H9 (cell line): ENCODE measurements at places on chromosomes 12 and 14.

GRCh38 chr14:91946622-91947474 lies 646 bp downstream of the FBLN5 start:
- DNase-seq: no peak

DNA sequence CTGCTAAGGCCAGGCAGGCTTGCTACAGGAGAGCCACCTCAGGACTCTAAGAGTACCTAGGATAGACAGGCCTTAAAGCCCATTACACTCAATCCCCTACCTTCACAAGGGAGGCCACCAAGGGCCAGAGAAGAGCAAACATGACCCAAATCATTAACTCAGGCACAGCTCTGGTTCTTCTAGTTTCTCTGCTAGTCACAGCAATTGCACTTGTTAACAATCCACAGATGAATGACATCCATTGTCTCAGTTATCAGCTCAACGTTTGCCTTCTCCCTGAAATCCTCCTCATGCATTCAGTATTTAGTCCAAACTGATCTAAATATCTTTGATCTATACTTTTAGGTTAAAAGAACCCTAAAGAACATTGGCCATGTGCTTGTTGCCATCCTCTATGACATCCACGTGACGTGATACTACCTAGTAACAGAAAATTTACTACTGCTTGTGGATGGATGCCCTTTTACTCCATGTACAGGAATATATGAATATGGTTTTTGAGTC lies 164.5 kb downstream of the STXBP6 start:
- DNase-seq: no peak

- no peak for DNase-seq
Measured at GRCh38 chr12:96190413-96191108, 3.6 kb upstream of the ELK3 start.

GRCh38 chr12:12721176-12721751 lies 4.1 kb downstream of the CDKN1B start:
- no peak for DNase-seq

GRCh38 chr12:121112496-121112895 lies 20.2 kb upstream of the P2RX7 start:
- DNase-seq: no peak

DNA sequence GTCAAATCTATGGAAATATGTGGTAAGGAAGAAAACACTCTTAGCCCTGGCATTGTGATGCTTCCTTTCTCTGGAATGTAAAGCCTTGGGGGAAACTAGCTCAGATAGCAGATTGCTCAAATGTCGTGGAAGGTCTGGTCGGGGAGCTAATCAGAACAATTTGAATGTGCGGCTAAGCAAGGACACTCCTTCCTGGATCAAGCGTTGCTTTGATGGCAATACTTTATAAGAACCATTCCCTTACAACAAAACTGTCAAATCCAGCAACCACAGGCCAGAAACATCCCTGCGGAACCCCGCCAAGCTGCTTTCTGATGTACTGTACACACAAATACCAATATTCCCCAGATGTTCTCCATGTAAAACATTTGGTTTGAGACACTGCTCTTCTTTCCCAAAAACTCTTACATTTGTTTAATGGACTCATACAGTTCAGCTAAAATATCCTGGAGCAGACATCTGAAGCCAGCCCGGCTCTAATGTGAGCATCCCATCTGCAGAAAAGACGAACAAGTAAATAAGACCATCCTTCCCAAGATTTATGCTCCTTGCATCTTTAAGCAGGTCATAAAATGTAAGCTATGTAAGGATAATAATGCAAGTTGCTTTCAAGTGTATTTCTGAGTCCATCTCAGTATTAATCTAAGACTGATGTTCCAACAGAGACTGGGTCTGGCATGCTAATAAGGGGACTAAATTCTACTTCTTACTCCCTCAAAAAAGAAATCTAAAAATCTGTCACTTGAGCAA lies 20.2 kb downstream of the NUAK1 start:
- DNase-seq: no peak
